ENCODE measurements at places on chromosomes 12 and 14. TPM values are rescaled to one million over a fixed set of nuclear protein-coding genes. Genes with fewer than 3 reads are reported as not detected.

GRCh38 chr12:33427071-33427470 lies 12.5 kb downstream of the SYT10 start:
- no peak for DNase-seq

- no peak for DNase-seq
These were observed 55.2 kb downstream of the PTGER2 start for GRCh38 chr14:52369305-52369801.

GRCh38 chr14:91142214-91142668 lies 28.4 kb downstream of the DGLUCY start:
- DNase-seq, result no peak

- no peak for DNase-seq
These were observed 17.2 kb upstream of the FBLN5 start for GRCh38 chr14:91964724-91965123.

DNA sequence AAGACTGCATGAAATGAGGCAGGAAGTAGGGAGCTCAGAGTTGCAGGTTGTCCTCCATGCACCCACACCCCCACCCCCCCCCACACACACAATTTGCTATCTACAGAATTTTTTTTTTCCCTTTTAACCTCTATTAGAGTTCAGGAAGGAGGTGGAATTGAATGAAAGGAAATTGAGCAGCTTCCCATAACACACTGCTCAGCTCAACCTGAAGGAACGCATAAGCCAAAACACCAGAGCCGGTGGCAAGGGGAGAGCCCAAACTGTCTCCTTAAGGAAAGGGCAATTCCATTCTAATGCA lies 74.1 kb downstream of the NUAK1 start:
- no peak for DNase-seq

- no peak for DNase-seq
These were observed 1.3 kb downstream of the FAM181A start for GRCh38 chr14:93928184-93929047.

DNA sequence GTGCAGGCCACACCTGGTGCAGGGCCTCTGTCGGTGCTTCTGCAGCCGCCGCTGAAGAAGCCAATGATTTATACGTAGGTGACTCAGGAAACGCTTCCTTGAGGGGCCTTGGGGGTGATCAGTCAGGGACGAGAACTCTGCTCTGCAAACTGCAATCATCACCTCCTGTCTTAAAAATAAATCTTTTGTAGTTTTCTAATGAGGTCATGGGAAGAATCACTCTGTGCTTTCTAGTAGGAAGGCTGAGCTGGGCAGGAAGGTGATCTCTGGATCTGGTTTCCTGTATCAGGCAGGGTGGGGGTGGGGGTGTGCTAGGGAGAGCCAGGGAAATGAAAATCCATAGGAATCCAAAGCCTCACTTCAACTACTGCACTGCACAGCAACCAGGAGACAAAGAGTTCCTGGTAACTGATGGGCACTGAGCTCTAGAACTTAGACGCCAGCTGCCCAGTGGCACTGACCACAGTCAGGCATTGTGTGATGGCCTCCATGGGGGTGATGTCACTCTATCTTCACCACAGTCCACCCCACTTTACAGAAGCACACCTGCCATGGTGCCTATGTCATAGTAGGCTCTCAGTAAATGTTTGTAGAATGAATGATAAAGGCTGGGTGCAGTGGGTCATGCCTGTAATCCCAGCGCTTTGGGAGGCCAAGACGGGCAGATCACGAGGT lies 292.4 kb upstream of the PWP1 start:
- DNase-seq, result no peak

DNA sequence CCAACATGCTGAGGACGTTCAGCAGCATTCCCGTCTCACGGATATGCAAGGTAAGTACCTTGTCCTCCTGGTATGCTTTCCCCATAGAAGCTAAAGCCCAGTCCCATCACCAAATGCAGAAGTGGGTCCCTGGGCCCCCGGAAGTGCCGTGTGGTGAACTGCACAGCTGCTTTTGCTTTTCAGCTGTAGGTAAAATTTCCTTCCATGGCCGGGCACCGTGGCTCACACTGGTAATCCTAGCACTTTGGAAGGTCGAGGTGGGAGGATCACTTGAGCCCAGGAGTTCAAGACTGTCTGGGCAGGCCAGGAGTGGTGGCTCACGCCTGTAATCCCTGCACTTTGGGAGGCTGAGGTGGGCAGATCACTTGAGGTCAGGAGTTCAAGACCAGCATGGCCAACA lies 44.1 kb downstream of the HSP90AA1 start:
- DNase-seq, result no peak

- DNase-seq, result no peak
These were observed 16.3 kb downstream of the ALX1 start for GRCh38 chr12:85296362-85296761.

DNA sequence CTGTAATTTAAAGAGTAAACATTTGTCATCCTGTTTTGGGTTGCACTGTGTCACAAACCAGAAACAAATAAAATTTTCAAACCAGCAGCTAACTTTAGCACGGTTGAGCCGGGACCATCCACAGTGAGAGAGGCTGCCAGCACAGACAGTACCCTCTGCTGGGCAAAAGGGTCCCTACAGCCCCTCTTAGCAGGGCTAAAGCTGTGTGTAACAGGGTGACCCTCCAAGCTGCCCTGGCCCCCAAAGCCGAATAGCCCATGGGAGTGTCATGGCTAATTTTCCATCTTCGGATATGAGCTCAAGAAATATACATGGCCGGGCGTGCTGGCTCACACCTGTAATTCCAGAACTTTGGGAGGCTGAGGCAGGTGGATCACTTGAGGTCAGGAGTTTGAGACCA lies 157.1 kb upstream of the GRIN2B start:
- DNase-seq, result no peak

DNA sequence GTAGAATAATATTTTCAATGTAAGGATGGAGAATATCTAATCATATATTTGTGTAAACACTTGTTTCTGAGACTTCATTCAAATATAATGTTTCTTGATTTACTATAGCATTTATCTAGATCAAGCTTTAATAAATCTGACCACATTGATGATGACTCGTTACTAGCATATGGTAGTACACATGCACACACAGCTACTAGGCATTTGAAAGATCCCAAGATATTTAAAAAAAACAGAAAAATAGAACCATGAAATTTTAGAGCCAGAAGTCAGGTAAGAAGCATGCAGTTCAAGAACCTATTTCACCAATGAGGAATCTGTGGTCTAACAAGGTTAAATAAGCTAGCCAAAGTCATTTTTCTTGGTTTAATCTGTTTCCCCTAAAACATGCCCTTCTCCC lies 32.0 kb downstream of the DCP1B start:
- no peak for DNase-seq

- no peak for DNase-seq
These were observed 24.8 kb downstream of the CLECL1 start for GRCh38 chr12:9707864-9708808.

GRCh38 chr14:26204366-26204727 lies 393.5 kb downstream of the NOVA1 start:
- no peak for DNase-seq

DNA sequence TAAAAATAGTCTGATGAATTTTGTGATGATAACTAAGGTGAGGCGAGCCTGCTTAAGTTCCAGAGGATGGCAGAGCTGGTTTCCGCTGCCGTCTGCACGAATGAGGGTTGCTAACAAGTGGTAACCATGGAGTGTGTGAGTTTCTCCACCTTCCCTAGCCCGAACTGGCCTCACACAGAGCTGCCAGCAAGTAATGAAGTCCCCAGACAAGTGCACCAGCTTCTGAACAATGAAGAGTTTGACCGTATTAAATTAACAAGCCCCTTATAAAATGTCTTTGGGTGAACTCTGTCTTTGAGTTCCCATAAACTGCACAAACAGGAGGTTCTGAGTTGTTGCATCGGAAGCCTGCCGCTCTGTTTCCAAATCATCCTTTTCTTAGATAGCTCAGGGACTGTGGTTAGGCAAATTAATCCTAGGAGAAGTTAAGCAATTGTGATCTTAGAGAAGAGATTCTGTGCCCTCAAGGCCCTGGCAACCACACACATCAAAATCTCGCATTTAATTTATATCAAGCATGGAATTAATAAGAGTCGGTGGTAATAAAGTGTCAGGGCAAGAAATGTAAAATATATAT lies 274.1 kb upstream of the DAAM1 start:
- no peak for DNase-seq

- DNase-seq, result no peak
These were observed 40.7 kb downstream of the R3HDM2 start for GRCh38 chr12:57390174-57390573.

- DNase-seq, result no peak
These were observed 305.9 kb upstream of the G2E3 start for GRCh38 chr14:30252783-30253674.

- DNase-seq, result no peak
These were observed 181.5 kb downstream of the CCER1 start for GRCh38 chr12:90773491-90773890.

GRCh38 chr12:22541496-22542155 lies 2.7 kb downstream of the C2CD5 start:
- DNase-seq, result no peak

DNA sequence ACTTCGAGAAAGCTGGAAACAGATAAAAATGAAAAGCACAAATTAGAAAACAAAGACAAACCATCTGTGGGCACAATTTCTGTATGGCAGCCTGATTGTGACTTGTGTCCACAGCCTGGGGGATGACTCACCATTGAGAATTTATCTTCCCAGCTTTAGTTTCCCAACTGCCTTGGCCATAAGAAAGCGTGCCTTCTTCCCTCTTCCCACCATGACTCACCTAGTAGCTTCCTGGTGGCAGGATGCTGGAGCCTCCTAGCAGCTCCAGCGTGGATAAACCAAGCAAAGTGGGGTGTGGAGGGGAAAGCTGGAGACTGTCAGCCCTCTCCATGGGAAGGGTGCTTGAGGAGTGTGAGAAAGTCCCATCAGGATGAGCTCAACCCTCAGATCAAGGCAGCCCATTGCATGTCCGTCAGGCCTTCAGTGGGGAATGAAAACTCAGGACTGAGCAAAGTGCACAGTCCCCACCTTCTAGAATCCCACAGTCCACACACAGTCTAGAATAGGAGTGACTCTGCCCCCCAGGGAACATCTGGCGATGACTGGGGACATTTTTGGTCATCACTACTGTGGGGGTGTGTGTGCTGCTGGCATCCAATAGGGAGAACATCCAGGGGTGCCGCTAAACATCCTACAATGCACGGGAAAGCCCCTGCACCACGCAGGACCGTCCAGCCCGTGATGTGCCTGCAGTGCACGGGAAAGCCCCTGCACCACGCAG lies 22.4 kb upstream of the SERPINA6 start:
- no peak for DNase-seq

- DNase-seq, result no peak
These were observed 412.4 kb downstream of the PCNX1 start for GRCh38 chr14:71319666-71320065.

DNA sequence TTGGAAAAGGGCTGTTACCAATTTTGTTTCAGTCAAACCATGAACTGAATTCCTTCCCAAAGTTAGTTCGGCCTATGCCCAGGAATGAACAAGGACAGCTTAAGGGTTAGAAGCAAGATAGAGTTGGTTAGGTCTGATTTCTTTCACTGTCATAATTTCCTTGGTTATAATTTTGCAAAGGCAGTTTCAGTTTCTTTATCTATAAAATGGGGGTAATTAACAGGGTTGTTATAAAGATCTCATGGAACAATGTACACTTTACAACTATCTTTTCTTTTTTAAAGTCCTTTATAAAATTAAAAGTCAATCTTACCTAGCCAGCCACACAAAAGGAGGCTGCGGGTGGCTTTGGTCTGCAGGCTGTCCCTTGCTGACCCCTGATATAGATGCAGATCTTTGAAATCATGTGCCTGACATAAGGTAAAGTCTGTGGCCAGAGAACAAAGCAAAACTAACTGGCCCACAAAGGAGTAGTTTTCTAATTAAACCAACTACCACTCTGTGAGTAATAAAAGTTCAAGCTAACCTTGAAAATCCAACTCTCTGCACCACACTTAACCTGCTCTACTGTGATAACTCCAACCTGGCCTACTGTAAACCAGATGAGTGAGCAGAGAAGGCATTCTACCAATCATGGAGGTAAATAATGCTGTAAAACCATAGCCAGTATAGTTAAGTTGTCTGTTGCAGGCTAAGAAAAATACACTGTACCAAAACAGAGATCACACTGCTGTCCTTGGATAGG lies 49.5 kb downstream of the SLC38A1 start:
- DNase-seq, result no peak

- DNase-seq, result no peak
These were observed 62.0 kb upstream of the LMNTD1 start for GRCh38 chr12:25615119-25615518.

- no peak for DNase-seq
These were observed 7.7 kb downstream of the CLBA1 start for GRCh38 chr14:104993306-104993705.

DNA sequence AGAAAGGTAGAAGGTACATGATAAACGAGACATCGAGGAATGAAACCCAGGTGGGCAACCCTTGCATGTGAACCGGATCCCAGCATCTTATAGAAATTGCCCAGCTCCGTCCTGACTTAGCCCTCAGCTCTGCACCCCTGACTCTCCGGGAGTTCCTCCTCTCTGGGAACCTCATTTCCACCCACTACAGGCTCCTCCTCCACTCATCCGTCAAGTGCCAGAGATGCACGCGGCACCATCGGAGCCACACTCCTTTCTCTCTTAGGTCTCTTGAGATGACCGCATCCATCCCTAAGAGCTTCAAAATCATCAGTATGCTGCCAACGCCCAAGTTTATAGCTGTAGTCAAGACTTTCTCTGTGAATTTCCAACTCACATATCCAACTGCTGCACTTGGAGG lies 84.7 kb downstream of the TTC7B start:
- no peak for DNase-seq

DNA sequence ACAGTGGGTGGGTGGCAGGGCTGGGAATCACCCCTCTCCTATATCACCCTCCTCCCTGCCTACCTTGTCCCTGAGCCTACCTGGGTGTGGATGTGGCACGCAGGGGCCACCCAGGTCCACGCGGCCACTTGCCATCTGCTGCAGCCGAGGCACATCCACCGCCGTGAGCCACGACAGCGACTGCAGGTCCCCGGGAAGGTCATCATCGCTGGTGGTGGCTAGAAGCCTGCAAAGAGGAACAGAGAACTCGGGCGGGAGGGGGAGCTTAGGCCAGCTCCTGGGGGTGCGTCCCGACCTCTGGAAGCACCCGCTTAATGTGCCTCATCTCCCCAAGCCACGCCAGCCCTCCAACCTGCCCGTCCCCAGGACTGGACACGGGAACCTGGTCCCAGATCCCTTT lies 19.0 kb downstream of the FOXN4 start:
- no peak for DNase-seq

PTPRO gene
- 5.2 TPM for total RNA-seq

PTPRQ gene
- 1.8 TPM for total RNA-seq

SLC41A2 gene
- total RNA-seq, result 36.5 TPM

AICDA gene
- total RNA-seq, result not detected

BMP4 gene
- 6.5 TPM for total RNA-seq

POTEM gene
- not detected for total RNA-seq

KRT78 gene
- not detected for total RNA-seq

LALBA gene
- total RNA-seq, result not detected

KLRB1 gene
- 0.39 TPM for total RNA-seq

GCN1 gene
- 97.0 TPM for total RNA-seq

RPS6KL1 gene
- 23.6 TPM for total RNA-seq

KRT7 gene
- 11.7 TPM for total RNA-seq

YARS2 gene
- total RNA-seq, result 13.9 TPM

Data from mesenteric fat pad (tissue), 1 donor.